ENCODE measurements at places on chromosomes 16 and 17.

DNA sequence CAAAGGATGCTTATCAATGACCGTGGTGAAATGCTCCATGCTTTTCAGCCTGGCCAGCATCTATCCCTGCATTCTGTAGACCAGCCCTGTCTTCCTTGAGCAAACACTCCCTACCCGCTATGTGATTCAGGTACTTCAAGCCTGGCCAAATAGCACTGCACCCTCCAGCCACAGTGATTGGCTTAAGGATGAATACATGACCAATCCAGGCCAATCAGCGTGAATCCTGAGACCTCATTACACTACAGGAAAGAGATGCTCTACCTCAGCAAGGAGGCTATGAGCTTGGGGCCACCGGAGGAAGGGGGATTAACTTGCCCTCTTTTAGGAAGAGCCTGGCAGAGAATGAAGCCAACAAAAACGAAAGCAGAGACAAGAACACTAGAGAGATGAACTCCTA is 162.5 kb downstream of the ZNF423 start:
- no peak for DNase-seq

DNA sequence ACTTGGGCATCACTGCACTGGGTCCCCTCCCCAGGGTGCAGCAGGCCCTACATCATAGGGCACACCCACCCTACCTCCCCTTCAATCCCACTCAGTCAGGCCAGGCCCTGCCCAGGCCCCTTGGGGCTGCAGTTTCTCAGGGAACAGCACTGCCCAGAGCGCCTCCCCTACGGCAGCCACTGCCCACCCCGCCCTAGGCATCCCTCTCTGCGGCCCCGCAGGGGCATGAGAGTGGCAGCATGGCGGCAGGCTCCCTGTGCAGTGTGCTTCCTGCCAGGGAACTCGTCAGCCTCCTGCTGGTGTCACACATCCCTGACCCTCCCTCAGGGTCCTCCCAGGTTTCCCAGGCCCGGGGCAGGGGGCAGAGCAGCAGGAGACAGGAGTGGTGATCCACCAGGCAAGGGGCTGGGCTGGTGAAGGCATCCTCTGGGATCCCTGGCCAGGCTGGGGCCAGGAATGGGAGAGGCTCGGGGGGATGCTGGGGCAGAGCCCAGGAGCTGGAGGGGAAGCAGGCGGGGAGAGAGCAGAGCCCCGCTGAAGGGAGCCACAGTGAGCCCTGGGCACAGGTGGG is 16.2 kb upstream of the BAHCC1 start:
- no peak for DNase-seq

GRCh38 chr17:6753006-6753445 is 2.8 kb upstream of the XAF1 start:
- no peak for DNase-seq

GRCh38 chr17:35021520-35022380 is 41.4 kb downstream of the LIG3 start:
- DNase-seq: no peak

GRCh38 chr16:68900009-68900408 is 56.7 kb downstream of the TANGO6 start:
- DNase-seq: no peak

GRCh38 chr16:21026846-21027245 is 123.8 kb downstream of the DNAH3 start:
- no peak for DNase-seq

DNA sequence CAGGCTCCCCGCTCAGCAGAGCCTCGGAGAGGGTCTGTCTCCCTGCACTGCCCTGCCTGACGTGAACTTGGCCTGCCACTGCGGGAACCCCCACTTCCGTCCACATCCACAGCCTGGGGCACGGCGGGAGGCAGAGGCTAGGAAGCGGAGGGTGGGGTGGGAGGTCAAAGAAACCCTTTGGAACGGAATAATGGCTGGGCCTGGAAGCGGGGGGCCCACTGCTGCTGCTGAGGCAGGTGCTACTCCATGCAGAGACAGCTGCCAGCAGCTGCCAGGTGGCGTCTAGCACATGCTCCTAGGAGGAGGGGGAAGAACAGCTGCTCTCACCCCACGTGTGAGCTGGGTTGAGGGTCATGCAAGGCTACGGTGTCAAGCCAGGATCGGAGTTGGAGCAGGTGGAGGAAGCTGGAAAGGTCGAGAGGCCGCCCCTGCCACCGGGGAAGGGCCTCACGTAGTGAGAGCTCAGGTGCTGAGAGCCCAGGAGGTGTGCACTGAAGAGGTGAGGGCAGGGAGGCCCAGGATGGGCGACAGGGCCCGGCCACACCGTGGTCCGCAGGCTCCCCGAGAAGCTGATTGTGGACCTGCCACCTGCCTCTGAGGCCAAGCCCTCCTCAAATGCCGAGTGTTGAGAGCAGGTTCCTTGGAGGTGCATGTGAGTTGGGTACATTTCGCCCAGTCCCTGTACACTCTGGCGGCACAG is 9.8 kb downstream of the FSCN2 start:
- no peak for DNase-seq

DNA sequence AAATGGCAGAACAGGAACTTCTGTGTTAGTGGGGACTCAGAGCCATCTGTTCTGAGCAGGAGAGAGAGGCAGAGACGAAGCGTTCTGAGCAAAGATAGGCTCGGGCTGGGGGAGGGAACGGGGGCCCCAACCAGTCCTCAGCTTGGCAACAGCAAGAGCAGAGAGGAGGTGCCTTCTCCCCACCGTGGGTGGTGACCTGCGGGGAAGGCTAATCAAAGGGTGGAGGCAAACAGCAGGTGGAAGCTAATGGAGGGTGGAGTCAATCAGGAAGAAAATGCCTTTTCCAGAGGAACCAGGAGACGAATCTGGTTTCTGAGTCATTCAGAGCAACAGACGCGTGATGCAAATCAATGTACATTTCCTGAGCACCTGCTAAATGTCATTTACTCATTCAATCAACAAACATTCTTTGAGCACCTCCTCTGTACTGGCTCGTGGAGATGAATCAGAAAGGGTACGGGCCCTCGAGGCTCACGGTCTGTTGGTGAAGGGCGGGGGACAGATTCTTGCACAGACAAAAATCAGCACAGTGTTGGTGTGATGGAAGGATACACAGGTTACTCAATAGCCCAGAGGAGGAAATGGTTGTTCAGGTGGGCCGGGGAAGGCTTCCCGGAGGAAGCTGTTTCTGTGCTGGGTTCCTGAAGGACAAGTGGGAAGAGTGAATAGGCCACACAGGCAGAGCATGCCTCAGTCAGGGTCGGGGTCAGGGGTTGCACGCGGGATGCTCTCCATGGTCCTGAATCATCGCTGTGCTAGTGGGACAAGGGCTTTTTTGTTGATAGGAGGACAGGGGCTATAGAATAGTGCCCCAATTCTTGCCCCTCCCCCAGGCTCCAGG is 5.7 kb upstream of the SPNS2 start:
- no peak for DNase-seq

- no peak for DNase-seq
Measured at GRCh38 chr17:57956291-57957119, 1.3 kb upstream of the CUEDC1 start.

DNA sequence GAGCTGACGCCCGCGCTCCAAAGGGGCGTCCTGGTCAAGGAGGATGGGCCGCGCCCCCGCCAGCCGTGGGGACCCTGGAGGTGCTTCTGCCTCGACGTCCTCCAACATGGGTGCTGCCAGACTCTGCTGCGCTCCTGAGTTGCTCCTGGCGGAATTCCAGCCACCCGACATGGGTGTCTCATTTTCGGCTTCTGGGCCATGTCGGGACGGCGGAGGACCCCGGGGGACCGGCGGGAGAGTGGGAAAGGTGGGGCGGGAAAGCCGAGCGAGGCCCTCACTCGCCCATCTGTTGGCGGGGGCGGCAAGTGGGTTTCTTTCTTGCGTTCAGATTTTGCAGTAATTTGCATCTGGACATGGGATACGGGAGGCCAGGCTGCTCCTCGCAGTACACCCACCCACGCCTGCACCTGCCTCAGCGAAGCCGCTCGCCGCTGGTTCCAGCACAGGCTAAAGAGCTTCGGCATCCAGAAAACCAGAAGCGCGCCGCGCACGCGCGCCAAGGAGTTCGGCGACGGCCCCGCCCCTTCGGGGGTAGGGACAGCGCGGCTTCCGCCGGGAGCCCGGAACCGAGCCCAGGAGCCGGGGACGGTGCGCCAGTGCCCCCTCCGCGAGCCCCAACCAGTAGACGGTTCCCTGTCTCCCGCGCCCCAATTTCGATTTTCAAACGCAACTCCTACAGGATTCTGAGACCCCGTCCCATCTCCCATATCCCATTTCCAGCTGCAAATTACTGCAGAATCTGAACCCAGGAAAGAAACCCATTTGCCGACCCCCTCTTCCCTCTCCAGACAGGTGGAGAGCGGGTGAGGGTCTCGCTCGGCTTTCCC is at the start of gene ARMC7:
TSS of gene ARMC7 (plus strand) at position 563 of the 827 bp plus-strand sequence. CDS start 320 bp downstream, outside the sequence.
- no peak for DNase-seq
